ENCODE measurements at places on chromosomes 1 and 21.

GRCh38 chr1:192108161-192108560, 50.1 kb upstream of the RGS18 start:
- no peak for DNase-seq

DNA sequence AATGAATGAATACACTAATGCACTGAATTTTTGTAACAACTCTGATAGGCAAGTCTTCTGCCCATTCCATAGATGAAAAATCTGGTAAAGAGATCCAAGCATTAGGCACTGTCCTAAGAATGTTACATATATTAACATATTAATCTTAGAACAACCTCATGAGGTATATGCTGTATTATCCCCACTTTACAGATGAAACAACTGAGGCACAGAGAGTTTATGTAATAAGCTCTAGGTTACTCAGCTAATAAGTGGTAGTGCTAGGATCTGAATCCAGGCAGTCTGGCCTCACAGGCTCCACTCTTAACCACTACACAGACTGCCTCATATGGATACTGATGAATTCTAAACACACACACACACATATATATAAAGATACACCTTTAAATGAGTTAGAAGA, 52.8 kb downstream of the TRAF5 start:
- no peak for DNase-seq

DNA sequence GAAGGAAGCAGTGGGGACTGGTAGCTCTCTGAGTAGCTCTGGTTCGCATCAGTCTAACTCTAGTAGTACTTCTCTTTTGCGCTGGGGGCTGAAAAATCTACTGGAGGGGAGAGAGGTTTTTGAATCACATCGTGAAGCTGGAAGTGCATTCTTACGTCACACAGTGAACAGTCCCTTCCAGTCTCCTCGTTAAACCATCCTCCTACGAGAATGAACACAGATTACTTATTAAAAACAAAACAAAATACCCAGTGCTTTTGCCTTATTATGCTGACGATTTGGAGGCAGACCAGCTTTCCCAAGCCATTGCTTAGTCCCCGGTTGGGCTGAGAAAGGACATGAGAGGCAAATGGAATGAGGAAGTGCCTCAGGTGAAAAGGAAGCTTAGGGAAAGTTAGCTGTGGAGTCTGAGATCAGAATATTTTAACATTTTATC, 16.1 kb downstream of the HUNK start:
- DNase-seq = no peak

GRCh38 chr1:113663165-113663951, 95.9 kb downstream of the PHTF1 start:
- no peak for DNase-seq

DNA sequence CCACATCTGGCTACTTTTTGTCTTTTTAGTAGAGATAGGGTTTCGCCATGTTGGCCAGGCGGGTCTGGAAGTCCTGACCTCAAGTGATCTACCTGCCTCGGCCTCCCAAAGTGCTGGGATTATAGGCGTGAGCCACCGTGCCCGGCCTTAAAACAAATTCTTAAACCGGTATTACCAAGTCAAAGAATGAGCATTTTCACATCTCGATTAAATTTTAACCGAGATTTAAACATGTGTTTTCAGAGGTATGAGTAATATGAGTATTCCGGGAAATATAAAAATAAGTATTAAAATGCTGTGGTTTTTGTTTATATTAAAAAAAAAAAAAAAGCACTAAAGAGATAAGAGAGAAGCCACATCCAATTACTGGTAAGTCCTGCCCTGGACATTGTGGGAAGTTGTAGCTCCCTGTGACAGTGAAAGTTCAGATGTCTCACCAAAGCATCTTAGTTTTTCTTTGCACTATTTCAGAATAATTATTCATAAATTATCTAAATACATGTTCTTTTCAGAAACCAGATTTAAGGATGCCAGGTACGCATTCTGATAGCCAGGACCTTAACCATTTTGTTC, 24.9 kb downstream of the ZNF281 start:
- no peak for DNase-seq

GRCh38 chr1:229694053-229694693, 68.1 kb downstream of the URB2 start:
- DNase-seq = no peak

- no peak for DNase-seq
Observed at GRCh38 chr1:155305881-155306391, 2.7 kb upstream of the FDPS start.

GRCh38 chr1:9657521-9658032, 6.0 kb downstream of the PIK3CD start:
- no peak for DNase-seq

DNA sequence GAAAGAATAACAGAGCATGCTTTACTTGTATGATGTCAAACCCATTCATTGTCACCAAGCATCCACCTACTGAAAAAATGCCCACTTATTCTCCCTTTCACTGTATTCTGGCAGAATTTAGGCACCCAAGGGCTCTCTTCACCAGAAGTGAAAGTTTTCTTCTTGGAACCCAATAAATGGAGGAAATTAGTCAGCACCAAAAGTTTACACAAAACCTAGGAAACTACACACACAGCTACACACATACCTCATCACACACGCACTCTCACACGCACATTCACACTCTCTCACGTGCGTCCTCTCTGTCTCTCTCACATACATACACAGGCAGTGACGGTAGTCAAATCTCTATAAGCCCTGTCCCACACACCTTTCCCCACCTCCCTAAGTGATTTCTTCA, 37.6 kb downstream of the MCOLN2 start:
- DNase-seq = no peak

GRCh38 chr1:60936163-60936562, 146.2 kb upstream of the NFIA start:
- DNase-seq = no peak

GRCh38 chr1:112731451-112731850, 16.3 kb upstream of the PPM1J start:
- no peak for DNase-seq

GRCh38 chr1:117673405-117673804, 67.6 kb downstream of the TENT5C start:
- no peak for DNase-seq
